Activated CD4-positive, alpha-beta T cell treated with anti-CD3 and anti-CD28 coated beads, Interleukin-2, amount 50 U/mL, for 1 hour (primary cell): ENCODE measurements at places on chromosomes 1 and 21.

DNA sequence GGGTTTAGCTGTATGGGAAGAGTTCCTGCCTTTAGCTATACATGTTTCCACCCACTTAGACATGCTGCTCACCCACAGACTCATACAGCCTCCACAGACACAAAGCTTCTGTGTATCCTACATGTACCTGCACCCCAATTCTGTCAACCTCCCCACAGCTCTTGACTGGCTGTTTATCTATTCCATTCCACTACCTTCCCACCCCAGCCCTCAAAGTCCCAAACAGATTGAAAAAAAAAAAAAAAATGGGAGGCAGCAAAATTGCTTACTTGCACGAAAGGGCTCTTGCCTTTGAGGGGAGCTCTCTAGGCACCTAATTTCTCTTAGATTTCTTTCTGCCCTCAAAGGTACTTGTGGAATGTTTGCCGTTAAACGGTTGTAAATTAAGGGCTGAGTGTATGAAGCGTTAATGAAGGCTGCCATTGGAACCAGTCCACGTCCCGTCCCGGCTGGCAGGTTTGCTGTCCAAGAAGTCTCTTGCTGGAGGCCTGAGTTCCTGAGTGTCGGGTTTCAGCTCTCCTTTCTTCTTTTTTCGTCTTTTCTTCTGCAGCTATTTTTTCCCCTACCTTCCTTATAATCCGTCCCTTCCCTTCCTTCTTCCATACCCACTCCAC lies 43.6 kb downstream of the PBX1 start:
- DNase-seq: no peak

- no peak for DNase-seq
These were observed 321.7 kb upstream of the USP25 start for GRCh38 chr21:15408089-15408488.

GRCh38 chr1:89631816-89632656 lies 884 bp upstream of the LRRC8C start:
- no peak for DNase-seq

- DNase-seq: no peak
These were observed 430.5 kb downstream of the MRPL39 start for GRCh38 chr21:25176637-25177412.

DNA sequence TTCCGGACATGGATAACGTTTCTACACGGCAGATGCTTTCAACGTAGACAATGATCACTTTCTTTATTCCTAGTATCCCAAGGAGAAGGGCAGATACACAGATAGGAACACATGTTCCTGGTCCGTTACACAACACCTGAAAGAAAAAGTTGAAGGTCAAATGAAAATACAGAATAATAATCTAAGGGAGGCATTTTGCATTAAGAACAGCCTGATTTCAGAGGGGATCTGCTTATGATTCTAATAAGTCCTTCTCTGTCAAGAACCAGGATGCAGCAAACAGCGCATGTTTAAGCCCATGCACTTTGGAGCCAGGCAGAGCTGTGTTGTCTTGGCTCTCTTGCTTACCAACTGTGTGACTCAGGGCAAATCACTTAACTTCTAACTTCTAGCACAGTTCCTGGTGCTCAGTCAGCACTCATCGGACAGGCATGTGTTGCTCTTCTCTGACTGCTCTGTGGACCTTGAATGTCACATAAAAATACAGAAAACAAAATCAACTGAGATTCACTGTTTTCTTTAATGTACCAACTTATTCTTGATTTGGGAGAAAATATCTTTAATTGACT lies 56.3 kb upstream of the CNN3 start:
- no peak for DNase-seq

DNA sequence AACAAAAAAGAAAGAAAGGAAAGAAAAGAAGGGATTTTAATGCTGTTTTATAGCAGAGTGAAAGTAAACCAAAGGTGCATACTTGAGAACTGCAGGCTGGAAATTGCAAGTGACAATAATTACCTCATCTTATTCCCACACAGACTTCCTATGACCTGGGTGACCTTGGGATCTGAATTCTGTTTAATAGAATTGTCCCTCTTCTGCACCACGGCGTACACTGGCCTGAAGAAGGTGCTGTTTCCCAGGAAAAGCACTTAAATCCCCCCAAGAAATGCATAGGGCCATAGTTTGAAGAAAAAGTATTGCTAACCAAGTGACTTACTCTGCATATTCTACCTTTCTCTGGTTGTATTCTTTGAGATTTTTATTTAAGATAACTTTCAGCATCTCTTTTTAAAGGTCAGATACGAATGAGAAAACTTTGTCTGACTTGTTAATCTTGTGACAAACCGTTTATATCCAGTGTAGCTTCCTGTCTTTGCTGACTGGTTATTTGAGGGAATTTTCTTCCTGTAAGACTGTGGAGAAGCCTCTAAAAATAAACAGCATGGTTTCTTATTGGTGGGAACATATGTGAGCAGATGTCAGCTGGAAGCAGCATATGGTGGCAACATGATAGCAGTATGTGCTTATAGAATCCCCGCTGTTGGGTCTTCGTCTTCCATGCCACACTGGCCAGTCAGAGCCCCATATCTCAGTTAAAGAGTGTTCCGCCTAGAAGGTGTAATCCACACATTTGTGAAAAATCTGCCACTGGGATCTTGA lies 16.3 kb downstream of the TGFB2 start:
- DNase-seq: no peak

GRCh38 chr1:94783342-94784189 lies 36.6 kb upstream of the SLC44A3 start:
- DNase-seq: no peak

DNA sequence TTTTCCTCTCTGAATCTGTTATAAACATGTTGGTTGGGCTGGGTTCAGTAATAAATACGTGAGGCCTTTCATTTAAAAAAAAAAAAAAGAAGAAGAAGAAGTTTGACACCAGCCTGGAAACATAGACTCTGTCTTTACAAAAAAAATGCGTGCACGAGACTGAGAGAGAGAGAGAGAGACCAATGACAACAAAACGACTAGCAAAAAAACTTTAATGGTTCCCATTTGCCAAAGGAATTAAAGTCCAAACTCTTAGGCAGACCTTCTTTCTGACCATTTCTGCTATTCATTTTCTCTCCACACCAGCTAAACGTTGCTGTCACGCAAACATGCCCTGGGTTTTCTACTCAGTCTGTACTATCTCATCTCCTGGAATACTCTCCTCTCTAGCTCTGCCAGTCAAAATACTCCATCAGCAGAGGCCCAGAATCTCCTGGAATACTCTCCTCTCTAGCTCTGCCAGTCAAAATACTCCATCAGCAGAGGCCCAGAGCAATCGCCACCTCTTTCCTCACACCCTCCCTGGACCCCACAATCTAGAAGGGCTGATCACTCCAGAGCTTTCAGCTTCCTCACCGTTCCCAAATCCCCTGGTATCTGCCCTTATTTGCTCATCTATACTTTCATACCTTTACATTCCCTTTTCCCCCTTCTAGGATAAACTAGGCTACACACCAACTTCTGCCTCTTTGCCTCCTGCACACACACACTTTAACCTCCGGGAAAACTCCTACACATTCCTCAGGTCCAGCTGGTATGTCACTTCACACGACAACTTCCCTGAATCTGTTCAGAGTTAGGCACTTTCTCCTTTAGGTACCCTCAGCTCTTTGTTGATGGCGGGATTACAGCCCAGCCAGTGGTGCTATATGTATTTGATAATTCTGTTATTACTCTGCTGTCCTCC lies 100.0 kb downstream of the CDC7 start:
- no peak for DNase-seq

GRCh38 chr21:23384679-23385078 lies 2222.6 kb downstream of the MRPL39 start:
- DNase-seq: no peak

- no peak for DNase-seq
These were observed 101.7 kb downstream of the SSBP3 start for GRCh38 chr1:54304518-54304917.
